ENCODE measurements at places on chromosomes 2 and 18. TPM values are rescaled to one million over a fixed set of nuclear protein-coding genes. Genes with fewer than 3 reads are reported as not detected.

DNA sequence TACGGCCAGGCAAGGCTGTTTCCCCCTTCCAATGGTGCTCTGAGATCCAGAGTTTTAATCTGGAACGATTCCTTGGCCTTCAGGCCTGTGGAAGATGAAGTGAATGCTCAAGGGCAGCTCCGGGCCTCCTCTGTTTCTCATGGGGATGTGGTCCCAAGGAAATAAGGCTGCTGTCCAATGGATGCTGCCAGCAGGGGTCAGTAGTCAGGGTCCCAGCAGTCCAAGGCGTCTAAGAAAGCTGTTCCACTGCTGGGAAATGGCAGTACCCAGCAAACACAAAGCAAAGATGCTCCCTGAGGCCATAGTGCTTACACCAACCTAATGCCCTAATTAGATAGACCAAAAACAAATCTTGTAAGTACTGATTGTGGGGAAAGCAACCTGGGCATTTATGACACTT is 12.5 kb downstream of the NMS start:
- no peak overlapping the region for H3K27ac ChIP-seq
- peaks cover 46% of the 10 kb centered on the region for H3K27me3 ChIP-seq
- DNase-seq: no peak
- H3K36me3 ChIP-seq: no peaks in the 10 kb centered on the region
- H3K4me3 ChIP-seq: no peak overlapping the region
- no peaks in the 10 kb centered on the region for H3K4me1 ChIP-seq

GRCh38 chr2:151886241-151886640 is 58.0 kb upstream of the ARL5A start:
- no peaks in the 10 kb centered on the region for H3K36me3 ChIP-seq
- no peak overlapping the region for H3K4me3 ChIP-seq
- H3K27me3 ChIP-seq: no peaks in the 10 kb centered on the region
- no peaks in the 10 kb centered on the region for H3K4me1 ChIP-seq
- H3K27ac ChIP-seq: no peak overlapping the region

GRCh38 chr2:32752205-32752604 is 124.4 kb downstream of the TTC27 start:
- no peaks in the 10 kb centered on the region for H3K27me3 ChIP-seq
- no peak for DNase-seq
- peaks cover 19% of the 10 kb centered on the region for H3K36me3 ChIP-seq
- no peak overlapping the region for H3K4me3 ChIP-seq
- H3K27ac ChIP-seq: no peak overlapping the region

DNA sequence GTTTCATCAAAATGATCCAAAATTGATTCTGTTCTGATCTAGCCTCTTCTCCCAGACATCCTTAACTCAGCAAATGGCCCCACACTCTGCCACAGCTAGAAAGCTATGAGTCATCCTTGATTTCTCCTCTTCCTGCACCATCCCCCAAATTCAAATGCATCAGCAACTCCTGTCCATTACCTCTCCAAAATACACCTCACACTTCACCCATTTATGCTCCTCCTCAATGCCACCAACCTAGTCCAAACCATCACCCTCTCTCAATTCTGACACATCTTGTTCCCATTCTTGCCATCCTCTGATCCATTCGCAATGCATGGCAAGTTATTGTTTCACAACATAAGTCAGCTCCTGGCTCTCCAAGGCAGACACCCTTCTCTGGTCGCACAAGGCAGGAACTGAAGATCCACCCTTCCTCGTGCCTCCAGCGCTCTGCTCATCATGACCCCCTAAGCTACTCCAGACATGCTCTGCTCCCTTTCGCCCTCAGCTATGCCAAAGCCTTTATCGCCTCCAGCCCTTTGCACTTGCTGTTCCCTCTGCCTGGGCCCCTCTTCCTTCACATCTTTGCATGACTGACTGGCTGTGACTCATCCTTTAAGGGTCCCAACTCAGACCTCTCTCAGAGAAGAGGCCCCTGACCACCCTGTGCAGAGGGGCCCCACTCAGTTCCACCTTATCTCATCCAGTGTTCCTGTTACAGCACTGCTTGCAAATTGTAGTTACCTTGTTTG is 83.6 kb downstream of the MREG start:
- no peak overlapping the region for H3K27ac ChIP-seq
- DNase-seq: peak; percentile 55
- H3K4me1 ChIP-seq: peaks cover 14% of the 10 kb centered on the region
- no peaks in the 10 kb centered on the region for H3K27me3 ChIP-seq
- peaks cover 4% of the 10 kb centered on the region for H3K36me3 ChIP-seq

- peak; percentile 33 for DNase-seq
- H3K4me3 ChIP-seq: no peak overlapping the region
- no peak overlapping the region for H3K27ac ChIP-seq
- H3K27me3 ChIP-seq: no peaks in the 10 kb centered on the region
- no peaks in the 10 kb centered on the region for H3K4me1 ChIP-seq
These were observed 4.0 kb downstream of the NT5DC4 start for GRCh38 chr2:112724591-112725525.

DNA sequence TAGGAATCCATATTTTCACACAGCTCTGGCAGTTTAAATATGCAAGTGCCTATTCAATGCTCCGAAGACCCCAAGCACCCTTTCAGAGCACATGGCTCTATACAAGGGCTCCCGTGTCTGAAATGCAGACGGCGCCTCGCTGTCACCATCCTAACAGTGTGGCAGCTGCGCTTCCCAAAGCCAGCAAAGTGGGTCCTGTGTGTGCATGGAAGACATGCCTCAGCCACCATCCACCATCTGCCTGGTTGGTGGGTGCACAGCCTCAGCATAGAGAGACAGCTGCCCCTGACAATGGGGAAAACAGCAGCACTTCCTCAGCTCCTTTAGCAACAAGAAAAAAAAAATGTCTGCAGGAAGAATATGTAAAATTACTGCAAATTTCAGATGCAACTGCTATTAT is 218.1 kb downstream of the SP3 start:
- no peaks in the 10 kb centered on the region for H3K36me3 ChIP-seq
- no peak overlapping the region for H3K27ac ChIP-seq
- no peak for DNase-seq
- H3K4me1 ChIP-seq: peaks cover 7% of the 10 kb centered on the region
- no peak overlapping the region for H3K4me3 ChIP-seq

GRCh38 chr2:169225233-169225750 is 137.0 kb downstream of the LRP2 start:
- no peaks in the 10 kb centered on the region for H3K4me1 ChIP-seq
- DNase-seq: no peak
- H3K36me3 ChIP-seq: no peaks in the 10 kb centered on the region
- peaks cover 27% of the 10 kb centered on the region for H3K27me3 ChIP-seq
- H3K4me3 ChIP-seq: no peak overlapping the region
- H3K27ac ChIP-seq: no peak overlapping the region

- no peak for DNase-seq
- H3K4me1 ChIP-seq: no peaks in the 10 kb centered on the region
- no peak overlapping the region for H3K27ac ChIP-seq
- H3K36me3 ChIP-seq: no peaks in the 10 kb centered on the region
- no peak overlapping the region for H3K4me3 ChIP-seq
These were observed 269.3 kb upstream of the ID2 start for GRCh38 chr2:8412586-8412985.

- H3K4me3 ChIP-seq: no peak overlapping the region
- no peak overlapping the region for H3K27ac ChIP-seq
- peaks cover 13% of the 10 kb centered on the region for H3K4me1 ChIP-seq
- no peaks in the 10 kb centered on the region for H3K27me3 ChIP-seq
- no peak for DNase-seq
- peaks cover 7% of the 10 kb centered on the region for H3K36me3 ChIP-seq
These were observed 106.4 kb downstream of the MBD2 start for GRCh38 chr18:54117853-54118773.

DNA sequence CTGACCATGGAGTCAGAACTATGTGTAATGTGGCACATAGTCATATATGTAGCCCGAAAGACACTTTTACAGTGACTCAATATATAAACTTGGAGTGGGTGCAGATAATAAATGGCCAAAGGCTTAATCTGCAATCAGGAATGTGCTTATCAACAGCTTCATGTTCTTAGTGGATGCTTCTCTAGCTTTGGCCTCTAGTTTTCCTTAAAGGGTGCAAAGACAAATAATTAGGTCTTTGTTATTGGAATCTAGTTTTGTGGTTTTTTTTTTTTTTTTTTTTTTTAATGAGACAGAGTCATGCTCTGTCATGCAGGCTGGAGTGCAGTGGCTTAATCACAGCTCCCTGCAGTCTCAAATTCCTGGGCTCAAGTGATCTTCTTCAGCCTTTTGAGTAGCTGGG is 625.6 kb downstream of the EPHA4 start:
- H3K4me3 ChIP-seq: no peak overlapping the region
- DNase-seq: no peak
- no peaks in the 10 kb centered on the region for H3K36me3 ChIP-seq
- H3K27me3 ChIP-seq: no peaks in the 10 kb centered on the region

- H3K27ac ChIP-seq: no peak overlapping the region
- no peaks in the 10 kb centered on the region for H3K4me1 ChIP-seq
- no peak for DNase-seq
- H3K27me3 ChIP-seq: no peaks in the 10 kb centered on the region
- H3K36me3 ChIP-seq: no peaks in the 10 kb centered on the region
- no peak overlapping the region for H3K4me3 ChIP-seq
These were observed 11.3 kb upstream of the SPATA3 start for GRCh38 chr2:230984393-230985220.

GRCh38 chr2:223865907-223866508 is 28.6 kb upstream of the AP1S3 start:
- H3K4me1 ChIP-seq: peaks cover 13% of the 10 kb centered on the region
- no peak for DNase-seq
- H3K27me3 ChIP-seq: no peaks in the 10 kb centered on the region
- H3K4me3 ChIP-seq: no peak overlapping the region

DNA sequence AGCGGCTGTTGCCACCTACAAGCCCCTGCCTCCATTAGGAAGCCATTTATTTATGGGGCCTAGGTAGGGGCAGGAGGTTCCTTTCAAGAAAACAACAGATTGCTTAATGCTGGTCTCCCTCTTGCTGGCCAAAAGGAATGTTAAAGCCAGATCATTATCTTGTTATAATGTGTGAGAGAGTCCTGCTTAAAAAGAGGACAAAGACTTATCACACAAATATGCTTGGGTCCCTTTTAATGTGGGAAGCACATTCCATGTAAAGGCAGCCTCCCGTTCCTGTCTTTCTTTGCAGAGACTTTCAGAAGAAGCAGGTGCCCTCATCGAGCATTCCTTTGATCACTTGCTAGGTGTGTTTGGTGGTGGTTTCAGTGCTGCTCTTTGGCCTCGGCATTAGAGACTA is 76.4 kb downstream of the AGAP1 start:
- DNase-seq: no peak
- peaks cover 8% of the 10 kb centered on the region for H3K4me1 ChIP-seq
- H3K27ac ChIP-seq: no peak overlapping the region
- H3K36me3 ChIP-seq: no peaks in the 10 kb centered on the region

- no peaks in the 10 kb centered on the region for H3K4me1 ChIP-seq
- no peaks in the 10 kb centered on the region for H3K27me3 ChIP-seq
- no peak overlapping the region for H3K27ac ChIP-seq
- H3K4me3 ChIP-seq: no peak overlapping the region
- DNase-seq: peak; percentile 38
- peaks cover 79% of the 10 kb centered on the region for H3K36me3 ChIP-seq
These were observed 19.6 kb downstream of the DHX57 start for GRCh38 chr2:38856165-38856564.

GRCh38 chr2:85506768-85507181 is 32.2 kb upstream of the MAT2A start:
- no peak overlapping the region for H3K4me3 ChIP-seq
- H3K27me3 ChIP-seq: no peaks in the 10 kb centered on the region
- no peak for DNase-seq

DNA sequence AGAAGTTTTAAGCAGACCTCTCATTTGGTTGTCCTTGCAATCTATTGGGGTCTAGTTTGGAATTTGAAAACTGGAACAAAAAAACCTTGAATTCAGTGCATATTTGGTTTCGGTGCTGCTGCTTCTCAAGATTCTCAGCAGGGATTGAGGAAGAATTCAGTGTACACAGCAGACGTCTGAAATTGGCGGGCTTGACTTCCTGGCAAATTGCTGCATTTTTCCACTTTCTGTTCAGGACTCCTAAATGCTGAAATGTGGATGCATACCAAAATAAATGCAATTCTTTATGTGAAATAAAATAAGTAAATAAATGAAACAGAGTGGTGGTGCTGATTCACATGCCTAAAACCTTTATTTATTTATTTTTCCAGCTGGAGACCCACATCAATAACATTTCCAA is 332.4 kb upstream of the KYNU start:
- H3K36me3 ChIP-seq: no peaks in the 10 kb centered on the region
- H3K4me1 ChIP-seq: no peaks in the 10 kb centered on the region
- H3K27ac ChIP-seq: no peak overlapping the region
- no peak for DNase-seq

DNA sequence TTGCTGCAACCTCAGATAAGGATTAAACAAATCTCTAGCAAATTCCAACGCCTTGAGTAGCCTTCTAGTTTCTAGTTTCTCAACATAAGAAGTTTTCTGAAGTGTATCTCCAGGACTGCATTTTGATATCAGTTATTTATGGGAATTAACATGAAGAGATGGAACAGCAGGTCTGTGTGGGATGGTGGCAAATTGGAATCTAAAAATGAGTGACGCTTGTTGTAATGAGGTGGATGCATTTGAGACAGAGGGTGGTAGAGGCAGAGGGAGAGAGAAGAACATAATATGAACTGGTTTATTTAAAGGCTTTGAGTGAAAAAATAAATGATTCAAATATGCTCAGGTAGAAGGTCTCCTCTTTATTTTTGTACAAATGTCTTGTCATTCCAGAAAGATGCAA is 446.8 kb upstream of the GCFC2 start:
- no peaks in the 10 kb centered on the region for H3K36me3 ChIP-seq
- H3K4me3 ChIP-seq: no peak overlapping the region
- H3K4me1 ChIP-seq: peaks cover 11% of the 10 kb centered on the region

DNA sequence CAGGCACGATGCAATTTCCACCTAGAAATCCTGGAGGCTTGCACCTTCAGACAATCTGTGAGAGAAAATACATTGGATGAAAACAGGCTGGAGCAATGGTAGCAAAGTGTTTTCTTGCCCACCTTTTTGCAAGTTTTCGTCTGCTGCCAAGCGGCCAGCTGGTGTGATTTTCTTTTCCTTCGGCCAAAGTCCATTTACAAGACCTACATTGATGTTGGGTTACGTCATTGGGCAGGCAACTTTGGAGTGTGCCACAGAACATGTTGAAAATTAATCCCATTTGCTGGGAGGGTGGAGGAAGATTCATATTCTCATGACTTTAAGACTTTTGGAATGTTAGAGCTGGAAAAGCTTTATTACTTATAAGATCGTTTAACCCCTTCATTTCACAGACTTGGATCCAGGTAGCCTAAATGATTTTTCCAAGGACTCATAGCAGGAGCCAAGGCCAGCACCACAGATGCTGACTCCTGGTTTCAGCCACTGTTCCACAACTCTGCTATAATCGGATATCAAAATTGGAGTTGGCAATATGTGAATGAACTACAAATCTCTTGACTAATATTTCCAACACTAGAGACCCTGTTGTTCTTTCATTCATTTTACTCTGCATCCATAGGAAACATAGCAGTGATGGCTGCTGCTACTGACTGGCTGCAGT is 352.1 kb downstream of the RND3 start:
- DNase-seq: no peak
- H3K36me3 ChIP-seq: no peaks in the 10 kb centered on the region
- no peaks in the 10 kb centered on the region for H3K27me3 ChIP-seq
- no peak overlapping the region for H3K4me3 ChIP-seq
- H3K4me1 ChIP-seq: peaks cover 13% of the 10 kb centered on the region

LPIN1 gene
- total RNA-seq: 47.0 TPM

EMILIN2 gene
- total RNA-seq: not detected

RAX gene
- not detected for total RNA-seq

GPBAR1 gene
- 0.16 TPM for total RNA-seq

EFR3B gene
- 0.09 TPM for total RNA-seq

ASPRV1 gene
- 0.23 TPM for total RNA-seq

TMEM247 gene
- total RNA-seq: not detected

DTNA gene
- total RNA-seq: not detected

MYL12B gene
- total RNA-seq: 229 TPM

GAL3ST2 gene
- total RNA-seq: 0.37 TPM
